ENCODE measurements at places on chromosomes 5 and 9.

- DNase-seq = no peak
Observed at GRCh38 chr5:176533894-176534611, 3.1 kb downstream of the RNF44 start.

- DNase-seq = no peak
Observed at GRCh38 chr5:178786417-178786816, 56.0 kb upstream of the ZNF354A start.

DNA sequence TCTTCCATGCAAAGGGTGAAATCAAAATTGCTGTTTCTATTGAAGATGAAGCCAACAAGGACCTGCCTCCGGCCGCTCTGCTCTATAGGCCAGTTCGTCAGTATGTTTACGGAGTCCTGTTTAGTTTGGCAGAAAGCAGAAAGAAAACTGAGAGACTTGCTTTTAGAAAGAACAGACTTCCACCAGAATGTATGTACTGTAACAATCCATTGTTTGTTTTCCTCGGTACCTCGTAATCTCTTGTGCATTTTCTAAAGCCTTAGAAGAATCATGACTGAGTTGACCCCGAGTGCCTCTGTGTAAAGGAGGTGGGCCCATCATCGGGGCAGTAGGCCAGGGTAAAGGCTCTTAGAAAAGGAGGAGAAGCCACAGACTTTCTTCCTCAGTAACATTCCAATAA lies 44.2 kb upstream of the PHF2 start:
- DNase-seq = no peak

GRCh38 chr5:10311595-10312425 lies 4.1 kb upstream of the CMBL start:
- no peak for DNase-seq

DNA sequence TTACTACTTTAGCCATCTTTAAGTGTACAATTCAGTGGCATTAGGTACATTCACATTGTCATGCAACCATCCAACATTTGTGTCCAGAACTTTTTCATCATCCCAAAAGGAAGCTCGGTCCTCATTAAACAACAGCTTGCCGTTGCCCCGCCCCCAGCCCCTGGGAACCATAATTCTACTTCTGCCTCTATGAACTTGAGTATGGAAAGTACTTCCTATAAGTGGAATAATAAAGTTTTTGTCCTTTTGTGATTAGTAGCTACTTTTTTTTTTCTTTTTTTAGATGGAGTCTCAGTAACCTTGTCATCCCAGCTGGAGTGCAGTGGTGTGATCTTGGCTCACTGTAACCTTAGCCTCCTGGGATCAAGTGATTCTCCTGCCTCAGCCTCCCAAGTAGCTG lies 5.0 kb downstream of the GBGT1 start:
- DNase-seq = no peak

GRCh38 chr5:34022121-34022705 lies 14.4 kb upstream of the AMACR start:
- DNase-seq = no peak

DNA sequence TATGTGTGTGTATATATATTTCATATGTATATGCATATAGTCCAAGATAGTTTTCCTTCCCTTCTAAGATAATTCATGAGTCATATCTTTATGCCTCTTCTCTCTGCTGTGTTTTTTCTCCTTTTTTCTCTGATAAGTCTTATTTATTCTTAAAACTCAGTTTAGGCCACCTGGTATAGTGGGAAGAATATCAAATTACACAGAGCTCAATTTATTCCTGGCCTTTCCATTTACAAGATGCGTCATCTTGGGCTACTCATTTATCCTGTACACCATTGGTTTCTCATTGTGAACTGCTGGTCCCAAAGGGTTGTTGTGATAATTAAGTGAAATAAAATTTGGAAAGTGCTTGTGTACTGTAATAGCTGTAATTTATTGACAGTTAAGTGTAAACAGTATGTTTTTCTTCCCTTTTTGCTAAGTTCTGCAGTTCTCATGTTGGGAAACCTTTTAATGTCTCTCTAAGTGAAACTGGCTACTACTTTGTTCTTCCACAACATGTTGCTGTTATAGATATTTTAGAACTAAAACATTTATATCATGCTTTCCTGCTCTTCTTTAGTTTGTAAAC lies 19.4 kb downstream of the CCDC171 start:
- no peak for DNase-seq

DNA sequence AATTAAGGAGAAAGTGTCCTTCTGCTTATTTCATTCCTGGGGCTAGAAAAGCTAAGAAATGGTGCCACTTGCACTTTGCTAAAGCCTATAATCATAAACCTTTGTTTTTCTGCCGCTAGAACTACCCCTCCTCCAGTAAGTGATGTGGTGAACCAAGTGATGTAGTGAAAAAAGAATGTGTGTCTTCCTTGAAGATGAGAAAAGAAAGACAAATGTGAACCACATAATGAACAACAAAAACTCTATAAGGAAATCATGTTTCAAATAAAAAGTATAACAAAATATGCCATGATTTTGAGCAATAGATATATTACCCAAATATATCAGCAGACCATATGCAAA lies 179.0 kb upstream of the SGCD start:
- DNase-seq = no peak
